ENCODE measurements at places on chromosomes 3 and 15.
A peak's percentile ranks its signal among the peaks of the same experiment; 100 is the strongest.

DNA sequence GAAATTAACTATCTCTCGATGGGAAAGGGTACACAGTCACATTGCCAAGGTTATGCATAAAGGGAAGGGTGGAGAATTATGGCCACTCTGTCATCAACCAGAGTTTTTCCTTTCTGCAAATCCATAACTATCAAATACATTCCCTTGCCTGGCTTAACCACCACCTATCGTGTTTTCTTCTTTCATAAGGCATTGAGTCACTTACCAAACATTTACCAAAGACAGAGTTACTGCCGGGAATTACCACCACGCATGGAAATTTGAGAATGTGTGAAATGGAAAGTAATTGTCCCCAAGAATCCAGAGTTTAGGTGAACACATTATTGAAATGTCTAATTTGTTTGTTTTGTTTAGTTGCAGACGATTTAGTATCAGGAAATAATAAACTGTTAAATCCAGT lies 134.3 kb upstream of the LRRN1 start:
- no peak for DNase-seq

- DNase-seq, result no peak
Measured at GRCh38 chr15:70495991-70496599, 267.3 kb downstream of the UACA start.

DNA sequence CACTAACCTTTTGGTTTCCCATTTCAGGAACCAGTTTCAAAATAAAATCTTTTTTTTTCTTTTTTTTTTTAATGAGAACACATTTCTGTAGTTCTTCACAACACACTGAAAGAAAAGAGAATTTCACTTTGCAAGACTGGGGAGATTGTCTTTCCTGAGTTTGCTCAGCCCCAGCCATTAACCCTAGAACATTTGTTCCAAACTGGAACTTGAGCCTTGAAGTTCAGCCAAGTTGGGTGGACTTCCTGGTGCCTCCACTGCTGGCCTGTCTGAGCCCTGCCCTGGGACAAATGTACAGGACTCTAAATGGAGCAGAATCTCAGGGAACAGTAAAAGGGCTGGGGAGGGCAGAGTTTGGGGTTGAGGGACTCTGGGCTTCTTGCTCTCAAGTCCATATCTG lies 196.4 kb upstream of the LPP start:
- DNase-seq, result no peak

GRCh38 chr15:24919446-24919845 lies 35.3 kb upstream of the SNRPN start:
- DNase-seq, result no peak

- DNase-seq, result no peak
Measured at GRCh38 chr15:70264738-70265465, 167.2 kb upstream of the TLE3 start.

DNA sequence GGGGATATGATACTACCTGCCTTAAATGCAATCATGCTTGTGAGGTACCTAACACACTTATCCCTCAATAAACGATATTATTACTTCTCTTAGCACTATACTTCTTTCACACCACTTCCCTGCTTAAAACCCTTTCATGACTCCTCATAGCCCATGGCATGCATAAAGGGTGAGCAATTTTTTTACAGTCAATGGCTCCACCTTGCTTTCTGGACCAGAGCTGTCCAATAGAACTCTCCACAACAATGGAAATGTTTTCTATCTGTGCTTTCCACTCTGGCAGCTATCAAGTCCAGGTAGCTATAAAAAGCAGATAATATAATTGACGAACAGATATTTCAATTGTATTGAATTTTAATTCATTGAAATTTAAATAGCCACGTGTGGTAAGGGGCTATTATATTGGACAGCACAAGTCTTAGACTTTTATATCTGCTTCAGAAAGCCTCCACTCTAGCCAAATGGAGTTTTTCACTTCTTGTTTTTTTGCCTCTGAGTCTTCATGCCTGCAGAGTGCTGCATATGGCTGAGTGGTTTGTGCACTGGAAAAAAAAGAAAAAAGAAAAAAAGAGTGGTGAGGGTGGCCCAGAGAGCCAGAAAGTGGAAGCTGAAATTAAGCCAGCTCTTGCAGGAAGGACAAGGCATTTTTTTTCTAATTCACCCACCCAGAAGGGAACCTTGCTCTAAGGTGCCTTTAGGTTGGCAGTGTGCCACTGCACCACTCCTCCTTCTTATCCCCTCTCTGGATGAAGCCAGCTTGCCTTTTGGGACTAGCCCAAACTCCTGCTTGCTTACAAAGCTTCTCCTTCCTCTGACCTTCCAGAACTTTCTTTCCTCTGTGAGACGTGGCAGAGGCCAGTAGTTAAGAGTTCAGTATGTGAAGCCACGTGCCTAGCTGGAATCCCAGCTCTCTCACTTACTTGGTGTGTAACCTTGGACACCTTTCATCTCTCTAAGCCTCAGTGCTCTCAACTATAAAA lies 239.0 kb upstream of the LRTM1 start:
- DNase-seq, result no peak

DNA sequence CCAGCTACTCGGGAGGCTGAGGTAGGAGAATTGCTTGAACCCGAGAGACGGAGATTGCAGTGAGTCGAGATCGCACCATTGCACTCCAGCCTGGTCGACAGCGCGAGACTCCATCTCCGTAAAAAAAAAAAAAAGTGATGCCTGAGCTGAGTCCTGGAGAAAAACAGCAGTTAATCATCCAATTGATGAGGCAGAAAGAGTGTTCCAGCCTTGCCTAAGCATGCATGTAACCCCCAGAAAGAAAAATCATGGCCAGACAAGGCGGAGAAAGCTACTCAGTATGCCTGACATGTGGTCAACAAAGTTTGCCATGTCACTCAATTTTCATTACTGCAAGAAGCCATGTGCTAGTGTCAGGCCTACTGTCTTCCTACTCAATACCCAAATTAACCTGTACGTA lies 593.1 kb upstream of the MDFIC2 start:
- no peak for DNase-seq

DNA sequence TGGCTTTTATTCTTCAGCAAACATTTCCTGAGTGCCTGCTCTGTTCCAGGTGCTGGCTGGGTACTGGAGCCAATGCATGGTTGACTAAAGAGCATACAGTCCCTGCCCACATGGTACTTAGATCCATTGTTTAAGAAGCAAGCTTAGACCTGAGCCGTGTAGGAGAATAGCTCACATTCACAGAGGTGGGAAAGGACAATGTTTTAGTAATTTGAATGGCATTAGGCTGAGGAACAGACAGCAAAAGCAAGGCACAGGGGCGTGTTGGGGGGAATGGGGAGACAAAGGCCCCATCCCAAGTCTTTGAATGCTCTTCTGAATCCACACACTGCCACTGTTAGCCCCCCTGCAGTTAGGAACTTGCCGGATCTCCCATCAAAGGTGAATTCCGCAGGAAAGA lies 388.2 kb upstream of the RGMA start:
- DNase-seq, result no peak

DNA sequence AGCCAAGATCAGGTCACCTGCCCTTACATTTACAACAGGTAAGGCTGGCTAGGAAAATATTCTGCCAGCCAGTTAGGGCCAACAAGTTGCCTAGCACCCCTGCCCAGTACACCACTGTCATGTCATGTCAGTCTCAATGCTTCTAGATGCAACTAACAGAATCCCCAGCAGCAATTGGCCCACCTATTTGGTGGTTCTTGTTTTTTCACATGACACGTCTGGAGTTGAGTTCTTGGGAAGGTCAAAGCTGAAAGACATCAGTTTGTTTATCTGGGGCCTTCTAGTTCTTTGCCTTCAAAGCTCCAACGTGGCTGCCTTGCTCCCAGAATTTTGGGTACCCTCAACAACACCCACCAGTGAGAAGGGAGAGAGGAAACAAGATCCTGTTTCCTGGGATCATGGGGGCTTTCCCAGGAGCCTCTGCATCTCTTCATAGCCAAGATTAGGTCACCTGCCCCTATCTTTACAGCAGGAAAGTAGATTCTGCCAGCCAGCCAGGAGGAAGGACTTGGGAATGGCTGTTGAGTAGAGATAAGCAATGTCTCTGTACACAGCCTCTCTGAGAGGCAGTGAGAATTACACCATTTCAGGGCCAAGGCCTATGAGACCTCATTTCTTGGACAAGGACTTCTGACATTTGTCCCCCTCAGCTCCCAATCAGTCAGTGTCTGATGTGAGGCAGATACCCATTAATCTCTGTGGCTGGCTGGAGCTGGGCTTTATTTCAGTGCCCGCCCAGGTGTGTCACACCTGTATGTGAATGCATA lies 8.6 kb downstream of the GPX1 start:
- DNase-seq, result no peak

GRCh38 chr3:156291272-156292123 lies 171.1 kb downstream of the KCNAB1 start:
- DNase-seq, result no peak

- no peak for DNase-seq
Measured at GRCh38 chr3:10312861-10313260, 8.1 kb downstream of the SEC13 start.

DNA sequence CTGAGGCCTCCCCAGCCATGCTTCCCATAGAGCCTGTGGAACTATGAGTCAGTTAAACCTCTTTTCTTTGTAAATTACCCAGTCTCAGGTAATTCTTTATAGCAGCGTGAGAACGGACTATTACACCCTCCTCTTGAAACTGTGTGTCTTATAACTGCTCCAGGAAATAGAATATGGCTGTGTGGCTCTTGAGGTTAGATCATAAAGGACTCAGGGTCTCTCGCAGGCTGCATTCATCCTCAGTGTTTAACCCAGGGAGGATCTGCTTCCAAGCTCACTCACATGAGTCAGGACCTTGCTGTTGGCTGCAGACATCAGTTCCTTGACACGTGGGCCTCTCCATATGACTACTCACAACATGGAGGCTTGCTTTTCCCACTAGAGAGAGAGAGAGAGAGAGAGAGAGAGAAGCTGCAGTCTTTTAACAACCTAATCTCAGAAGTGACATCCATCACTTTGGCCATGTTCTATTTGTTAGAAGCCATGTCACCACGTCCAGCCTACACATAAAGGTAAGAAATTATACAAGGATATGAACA lies 114.3 kb upstream of the UBE2E1 start:
- DNase-seq, result no peak

GRCh38 chr3:34020170-34020569 lies 221.7 kb downstream of the PDCD6IP start:
- DNase-seq, result no peak

DNA sequence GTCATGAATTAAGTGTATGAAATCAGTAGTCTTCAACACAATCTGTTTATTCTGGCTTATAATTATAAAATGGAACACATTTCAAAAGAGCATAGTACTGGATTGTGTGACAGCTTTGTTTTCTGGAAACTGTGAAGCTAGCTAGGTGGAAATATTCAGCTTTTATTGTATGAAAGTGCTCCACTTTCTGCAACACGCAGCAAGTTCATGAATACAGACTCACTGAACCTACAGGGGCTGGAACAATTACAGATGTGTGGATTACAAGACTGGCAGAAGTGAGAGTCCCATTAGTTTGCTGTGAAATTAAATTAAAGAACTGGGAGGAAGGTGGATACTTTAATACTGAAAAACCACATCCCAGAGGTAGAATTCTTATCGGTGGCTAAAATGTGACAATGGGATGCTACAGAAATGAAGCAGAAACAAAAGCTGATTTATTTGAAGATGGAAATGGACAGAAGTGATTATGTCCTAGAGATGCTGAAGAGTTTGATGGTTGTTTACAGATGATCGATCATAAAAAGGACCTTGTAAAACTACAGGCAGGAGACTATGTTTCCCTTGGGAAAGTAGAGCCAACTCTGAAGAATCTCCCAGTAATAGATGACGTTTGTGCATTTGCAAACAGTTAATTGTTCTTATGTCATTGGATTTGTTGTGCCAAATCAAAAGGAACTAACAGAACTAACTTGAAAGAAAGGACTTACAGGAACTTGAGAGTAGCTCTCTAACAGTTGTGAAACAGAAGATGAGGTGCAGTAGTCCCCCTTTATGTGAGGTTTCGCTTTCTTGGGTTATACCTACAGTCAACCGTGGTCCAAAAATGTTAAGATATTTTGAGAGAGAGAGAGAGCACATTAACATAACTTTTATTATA lies 15.7 kb downstream of the TF start:
- DNase-seq, result no peak

DNA sequence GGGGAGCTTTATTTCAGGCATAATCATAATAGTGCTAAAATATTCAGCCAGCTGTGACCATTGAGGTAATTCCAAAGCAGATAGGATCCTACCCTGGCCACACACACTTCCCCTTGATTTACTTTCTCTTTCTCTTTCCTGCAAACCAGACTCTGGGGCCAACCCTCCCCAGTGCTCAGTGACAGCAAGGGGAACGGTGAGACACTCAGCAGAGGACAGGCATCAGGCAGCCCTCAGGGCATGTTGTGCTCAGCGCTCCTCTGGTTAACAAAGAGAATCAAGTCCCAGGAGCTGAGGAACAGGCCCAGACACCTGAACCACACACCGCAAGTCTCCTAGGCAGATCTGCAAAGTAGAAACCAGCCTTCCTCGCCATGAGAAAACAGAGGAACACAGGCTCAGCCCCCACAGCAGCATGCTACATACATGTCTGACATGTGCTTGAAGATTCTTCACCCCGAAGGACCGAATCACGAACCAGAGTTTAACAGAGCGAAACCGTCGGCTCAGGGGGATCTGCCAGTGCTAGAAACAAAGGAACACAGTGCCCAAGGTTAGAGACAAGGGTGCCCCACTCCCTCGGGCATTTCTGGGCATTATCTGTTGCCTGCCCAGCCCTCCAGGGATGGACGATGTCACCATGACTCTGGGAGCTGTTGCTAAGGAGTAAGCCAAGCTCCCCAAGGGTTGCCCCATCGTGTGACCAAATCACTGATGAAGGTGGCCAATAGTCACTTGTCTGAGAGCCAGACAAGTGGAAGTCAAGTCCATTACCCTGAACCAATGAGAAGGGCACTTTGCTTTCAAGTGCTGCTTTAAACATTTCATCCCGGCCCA lies 17.5 kb downstream of the HDC start:
- no peak for DNase-seq

DNA sequence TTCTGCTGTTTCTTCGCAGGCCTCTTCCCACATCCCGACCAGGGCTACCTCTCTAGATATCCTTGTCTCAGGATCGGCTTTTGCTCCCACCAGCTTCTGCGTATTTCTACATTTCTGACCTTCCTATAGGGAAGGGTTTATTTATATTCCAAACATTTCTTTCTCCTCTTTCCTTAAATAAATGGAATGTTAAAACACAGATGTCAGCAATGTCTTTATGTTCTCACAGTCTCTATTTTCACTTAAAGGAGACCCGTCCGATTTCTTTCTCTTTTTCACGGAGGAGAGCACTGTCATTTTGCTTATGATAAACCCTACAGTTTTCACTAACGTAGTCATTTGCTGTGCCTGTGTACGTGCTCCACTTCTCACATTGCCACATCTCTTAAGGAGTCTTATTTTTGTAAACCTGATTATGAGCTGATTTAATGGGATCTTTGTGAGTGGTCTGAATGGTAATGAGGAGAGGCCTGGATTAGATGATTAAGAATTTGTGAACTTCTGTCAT lies 630 bp downstream of the KIF15 start:
- peak; percentile 2 for DNase-seq

Data from GM04503 (cell line).